NCI-H446 treated with DMSO at 0.1 percent for 48 hours (cell line): ENCODE measurements at places on chromosomes 13 and 19.
A peak's percentile ranks its signal among the peaks of the same experiment; 100 is the strongest.

GRCh38 chr19:34989298-34989697 is 10.8 kb upstream of the GRAMD1A start:
- no peak for DNase-seq

GRCh38 chr13:112153846-112154245 is 86.9 kb downstream of the SOX1 start:
- DNase-seq: no peak

- DNase-seq: peak; percentile 10
Observed at GRCh38 chr19:18097993-18098890, 664 bp downstream of the MAST3 start.

DNA sequence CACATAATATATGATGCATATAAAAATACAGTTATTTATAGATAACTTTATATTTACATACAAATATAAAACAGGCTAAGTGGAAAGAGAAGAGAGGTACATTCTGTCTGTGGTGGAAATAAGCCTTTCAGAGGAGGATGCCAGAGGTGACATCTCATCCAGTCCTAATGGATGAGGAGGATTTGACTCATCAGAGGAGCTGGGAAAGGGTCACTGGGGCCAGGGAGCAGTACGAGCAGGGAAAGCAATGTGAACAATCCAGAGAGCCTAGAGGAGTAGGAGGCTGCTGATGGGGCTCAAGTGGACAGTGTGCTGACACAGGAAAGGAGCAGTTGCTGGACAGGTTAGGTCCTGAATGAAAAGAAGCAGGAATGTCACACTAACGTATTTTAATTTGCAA is 18.6 kb downstream of the NALCN start:
- DNase-seq: no peak

DNA sequence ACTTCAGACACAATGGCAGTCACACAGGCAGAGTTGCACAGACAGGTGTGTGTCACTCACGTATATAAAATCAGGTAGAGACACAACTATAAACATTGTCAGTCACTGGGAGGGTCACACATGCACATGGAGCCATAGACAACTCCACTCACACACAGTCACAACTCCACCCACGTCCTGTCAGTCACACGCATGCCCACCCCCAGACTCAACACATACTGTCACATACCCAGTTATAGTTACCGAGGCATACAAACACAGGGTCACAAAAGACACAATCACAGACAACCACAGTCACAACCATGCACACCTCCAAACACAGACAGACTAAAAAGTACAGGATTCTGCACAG is 1.5 kb downstream of the NUMBL start:
- DNase-seq: no peak

- no peak for DNase-seq
Observed at GRCh38 chr13:62556978-62557377, 1141.3 kb upstream of the PCDH20 start.

DNA sequence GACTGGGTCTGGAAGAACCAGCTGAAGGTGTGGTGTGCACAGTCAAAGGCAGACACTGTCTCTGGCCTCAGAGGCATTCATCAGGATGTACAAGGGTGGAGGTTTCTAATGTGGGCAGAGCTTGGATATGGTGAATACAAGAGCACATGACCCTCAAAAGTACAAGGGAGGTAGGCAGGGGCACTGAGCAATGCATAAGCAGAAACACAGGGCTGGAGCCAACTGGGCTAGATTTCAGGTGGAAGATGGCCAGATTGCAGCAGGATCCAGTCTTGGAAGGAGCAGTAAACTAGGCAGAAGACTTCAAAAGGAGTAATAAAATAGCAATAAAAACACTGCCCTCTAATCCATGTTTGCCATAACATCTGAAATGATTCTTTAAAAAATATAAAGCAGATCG is 417.1 kb downstream of the OLFM4 start:
- DNase-seq: no peak

DNA sequence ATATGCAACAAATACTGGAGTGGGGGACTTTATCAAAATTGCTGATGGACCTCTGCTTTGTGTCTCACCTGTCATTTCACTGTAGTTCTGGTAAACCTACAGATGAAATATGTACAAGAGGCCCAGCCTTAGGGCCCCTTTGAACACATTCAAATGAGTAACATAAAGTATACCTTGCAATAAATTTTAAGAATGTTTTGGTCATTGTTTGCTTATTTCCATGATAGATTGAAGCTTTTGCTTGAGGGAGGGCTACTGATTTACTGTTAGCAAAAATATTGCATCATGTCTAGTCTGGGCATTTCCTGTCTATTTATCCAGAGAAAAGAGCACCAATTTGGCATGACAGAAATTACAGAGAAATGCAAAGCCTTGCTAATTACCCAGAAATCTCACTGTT is 705.5 kb upstream of the PCDH9 start:
- no peak for DNase-seq

GRCh38 chr13:102460806-102461205 is 59.0 kb upstream of the FGF14 start:
- DNase-seq: peak; percentile 21

- no peak for DNase-seq
Observed at GRCh38 chr13:110869805-110870706, 44.8 kb downstream of the ANKRD10 start.

DNA sequence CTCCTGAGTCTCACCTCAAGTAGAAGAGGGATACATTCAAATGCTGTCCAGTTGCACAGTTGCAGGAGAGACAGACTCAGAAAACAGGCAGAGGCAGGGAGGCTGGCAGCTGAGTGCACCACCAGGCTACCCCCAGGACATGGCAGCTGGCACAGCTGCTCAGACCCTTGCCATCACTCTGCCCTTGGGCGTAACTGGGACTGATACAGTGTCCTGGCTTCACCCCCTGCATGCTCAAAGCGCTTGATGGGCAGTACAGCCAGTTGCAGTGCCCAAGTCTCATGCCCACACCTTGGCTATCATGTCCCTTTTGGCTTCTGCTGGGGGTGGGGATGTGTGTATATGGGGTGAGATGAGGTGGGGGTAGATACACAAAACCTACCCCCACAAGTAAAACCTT is 5.5 kb upstream of the PEPD start:
- no peak for DNase-seq

GRCh38 chr13:114219392-114219791 is 15.3 kb upstream of the CDC16 start:
- DNase-seq: no peak

GRCh38 chr13:44389060-44389666 is 15.5 kb downstream of the SERP2 start:
- DNase-seq: no peak

DNA sequence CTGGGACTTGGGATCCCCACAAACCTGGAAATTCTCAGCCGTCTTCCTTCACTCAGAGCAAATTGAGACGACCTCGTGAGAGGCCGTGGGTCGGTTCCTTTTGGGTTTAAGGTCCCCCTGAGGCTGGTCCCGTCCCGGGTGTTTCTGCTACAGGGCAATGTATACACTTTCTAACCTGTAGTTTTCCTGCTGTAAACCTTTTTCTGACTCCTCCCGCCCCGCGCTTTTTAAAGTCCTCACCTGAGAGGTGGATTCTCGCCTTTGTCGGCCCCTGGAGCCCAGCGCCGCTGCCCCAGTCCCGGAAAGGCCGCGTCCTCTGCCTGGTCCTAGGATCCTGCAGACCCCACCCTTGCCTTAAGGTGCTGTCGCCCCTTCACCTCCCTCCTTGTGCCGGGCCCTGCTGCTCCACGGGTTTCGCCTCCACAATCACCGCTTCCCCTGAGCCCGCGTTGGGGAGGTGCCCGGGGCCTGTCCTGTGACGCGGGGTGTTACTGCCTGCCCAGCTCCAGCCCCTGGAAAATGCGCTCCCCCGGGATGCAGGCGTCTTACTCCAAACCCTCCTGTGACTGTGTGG is 391 bp downstream of the ZNF761 start:
- no peak for DNase-seq

DNA sequence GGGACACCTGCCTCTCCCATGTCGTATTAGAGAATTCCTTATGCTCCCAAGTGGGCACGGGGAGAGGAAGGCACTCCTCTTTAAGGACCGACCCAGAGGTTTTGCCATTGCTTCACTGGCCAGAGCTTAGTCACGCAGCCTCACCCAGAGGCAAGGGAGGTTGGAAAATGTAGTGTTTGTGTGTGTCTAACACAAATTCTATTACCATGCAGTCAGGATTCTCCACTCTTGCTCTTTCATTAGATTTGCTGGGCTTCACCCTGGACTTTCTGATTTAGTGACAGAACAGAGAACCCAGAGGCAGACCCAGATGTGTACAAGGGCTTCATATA is 14.6 kb upstream of the NCCRP1 start:
- DNase-seq: no peak

DNA sequence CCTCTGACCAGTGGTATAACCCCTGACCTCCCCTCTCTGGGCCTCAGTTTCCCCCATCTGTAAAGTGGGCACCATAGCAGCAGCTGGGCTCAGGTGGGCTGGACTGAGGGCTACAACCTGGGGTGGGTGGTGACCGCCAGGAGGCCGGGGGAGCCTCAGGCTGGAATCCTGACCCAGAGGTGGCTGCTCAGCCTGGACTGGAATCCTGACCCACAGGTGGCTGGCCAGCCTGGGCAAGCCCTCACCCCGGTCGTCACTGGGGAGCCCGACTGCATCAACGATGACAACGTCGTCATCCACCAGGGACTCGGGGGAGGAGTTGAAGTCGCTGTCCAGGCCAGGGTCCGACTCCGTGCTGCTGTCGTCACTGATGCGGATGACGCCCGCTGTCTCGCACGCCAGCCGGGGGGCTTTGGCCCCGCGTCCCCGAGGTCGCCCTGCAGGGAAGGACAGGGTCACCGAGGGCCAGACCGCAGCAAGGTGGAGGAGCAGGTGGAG is 10.2 kb downstream of the GPX4 start:
- DNase-seq: no peak

DNA sequence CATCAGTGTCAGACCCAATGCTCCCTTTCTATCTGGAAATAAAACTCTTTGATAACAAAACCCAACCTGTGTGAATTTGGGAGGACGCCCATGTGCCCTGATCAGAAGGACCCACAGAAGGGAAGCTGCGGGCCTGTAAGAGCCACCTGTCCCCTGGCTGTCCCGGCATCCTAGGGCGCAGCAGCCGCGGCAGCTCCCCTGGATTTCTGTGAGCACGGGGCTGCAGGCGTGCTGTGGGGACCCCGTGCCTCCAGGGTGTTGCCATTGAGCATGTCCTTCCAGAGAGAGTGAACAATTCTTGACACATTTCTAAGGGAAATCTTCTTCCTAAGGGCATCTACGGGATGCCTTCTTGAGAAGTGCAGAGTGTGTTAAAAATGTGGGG is 60.0 kb downstream of the MCF2L start:
- no peak for DNase-seq

DNA sequence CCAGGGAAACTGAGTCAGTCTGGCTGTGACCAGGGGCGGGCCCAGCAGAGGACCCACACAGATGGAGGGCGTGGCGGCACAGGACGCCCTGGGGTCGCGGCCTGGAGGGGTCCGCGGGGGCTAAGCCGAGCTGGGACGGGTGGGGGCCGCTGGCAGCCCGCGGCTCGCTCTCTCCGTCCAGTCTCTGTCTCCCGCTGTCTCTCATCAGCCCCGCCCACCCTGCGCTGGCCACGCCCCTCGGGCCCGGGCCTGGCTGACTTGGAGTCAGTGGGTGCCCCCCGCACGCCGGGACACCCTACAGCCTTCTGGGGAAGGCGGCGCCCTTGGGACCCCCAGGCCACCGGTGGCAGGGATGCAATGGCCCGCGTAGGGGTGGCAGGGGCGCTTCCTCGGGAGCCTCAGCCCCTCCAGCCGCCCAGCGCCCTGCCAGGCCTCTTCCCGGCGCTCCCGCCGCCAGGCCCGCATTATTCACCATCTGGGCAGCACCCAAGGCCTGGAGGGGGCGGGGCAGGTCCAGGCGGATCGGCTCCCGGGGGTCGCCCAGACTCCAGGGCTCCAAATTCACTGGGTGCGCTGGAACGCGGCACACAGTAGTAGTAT is at the start of gene TBXA2R:
Gene TBXA2R (minus strand): TSS at position 186 of the 600 bp plus-strand sequence. CDS start 6,241 bp downstream, outside the sequence.
- no peak for DNase-seq

DNA sequence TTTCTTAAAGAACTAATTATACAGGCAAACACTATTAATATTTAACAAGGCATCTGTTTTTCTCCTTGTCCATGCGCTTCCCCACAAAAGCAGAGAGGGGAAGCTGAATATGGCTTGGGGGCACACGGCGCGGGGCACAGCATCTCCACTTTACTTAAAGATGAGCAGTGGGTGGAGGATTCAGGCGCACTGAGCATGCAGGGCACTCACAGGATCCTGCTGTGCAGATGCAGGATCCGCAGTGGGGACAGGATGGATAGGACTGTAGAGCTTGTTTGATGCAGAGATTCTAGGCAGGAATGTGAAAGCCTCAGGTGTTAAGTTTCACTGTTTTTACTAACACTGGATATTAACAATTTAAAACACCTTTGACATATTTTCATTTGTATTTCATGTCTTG is 43.3 kb downstream of the ATP11A start:
- DNase-seq: no peak

DNA sequence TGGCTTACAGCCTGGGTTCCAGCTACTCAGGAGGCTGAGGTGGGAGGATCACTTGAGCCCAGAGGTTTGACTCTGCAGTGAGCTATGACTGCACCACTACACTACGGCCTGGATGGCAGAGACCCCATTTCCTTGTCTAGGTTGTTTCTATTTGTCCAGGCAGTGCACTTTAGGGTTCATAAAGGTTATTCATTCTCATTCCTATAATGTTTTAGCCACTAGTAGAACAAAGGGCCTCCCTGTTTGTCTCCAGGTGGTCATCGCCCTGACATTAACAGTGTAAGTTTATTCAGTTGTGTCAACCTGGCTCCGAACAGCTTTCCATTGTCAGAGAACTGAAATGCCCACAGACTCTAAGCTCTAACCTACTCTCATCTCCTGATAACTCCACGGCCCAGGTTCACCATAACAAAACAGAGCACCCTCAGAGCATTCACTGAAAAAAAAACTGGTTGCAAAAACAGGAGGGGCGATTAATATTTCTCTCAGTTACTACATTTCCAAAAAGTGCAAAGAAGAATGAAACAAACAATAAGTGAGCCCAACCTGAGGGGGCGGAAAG is 37.1 kb downstream of the SMAD9 start:
- DNase-seq: no peak

GRCh38 chr13:34816908-34817665 is 125.0 kb upstream of the NBEA start:
- no peak for DNase-seq
